ENCODE measurements at places on chromosomes 7 and 10.

DNA sequence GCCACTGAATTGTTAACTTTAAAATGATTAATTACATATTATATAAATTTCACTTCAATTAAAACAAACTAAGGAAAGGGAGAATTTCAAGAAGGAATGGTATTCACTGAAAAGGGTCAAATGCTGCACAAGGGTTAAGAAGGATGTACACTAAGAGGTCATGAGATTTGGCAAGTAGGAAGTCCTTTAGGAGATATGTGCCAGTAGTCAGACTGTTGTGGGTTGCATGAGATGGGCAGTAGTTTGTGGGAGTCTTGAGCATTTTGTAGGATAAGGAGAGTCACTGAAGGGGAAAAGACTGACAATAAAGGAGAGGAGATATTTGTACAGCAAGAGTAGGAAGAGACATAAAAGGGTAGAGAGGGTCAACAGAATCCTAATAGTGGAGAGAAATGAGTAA lies 12.4 kb upstream of the PTPN12 start:
- no peak for DNase-seq

DNA sequence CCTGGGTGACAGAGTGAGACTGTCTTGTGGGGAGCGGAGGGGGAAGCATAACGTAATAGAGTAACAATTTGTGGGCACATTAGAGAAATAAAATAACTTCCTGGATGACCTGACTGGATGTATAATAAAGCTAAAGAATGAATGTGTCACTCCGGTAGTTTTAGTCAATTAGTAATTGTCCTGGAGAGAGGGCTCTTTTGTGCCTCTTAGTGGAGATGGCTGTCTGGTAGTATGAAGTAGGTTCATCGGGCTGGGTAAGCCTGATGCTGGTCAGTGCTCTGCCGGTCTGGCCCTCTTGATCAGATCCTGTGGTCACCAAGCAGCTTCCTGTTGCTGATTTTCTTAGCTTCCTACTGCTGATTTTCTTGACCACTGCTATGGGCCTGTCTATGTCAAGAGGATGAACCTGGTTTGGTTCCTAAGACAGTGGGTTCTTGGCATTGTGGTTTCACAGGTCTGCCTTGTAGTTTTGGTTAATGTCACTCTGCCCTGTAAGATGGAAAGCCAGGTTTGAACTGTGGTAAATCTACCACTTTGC lies 34.1 kb downstream of the ZRANB1 start:
- no peak for DNase-seq

DNA sequence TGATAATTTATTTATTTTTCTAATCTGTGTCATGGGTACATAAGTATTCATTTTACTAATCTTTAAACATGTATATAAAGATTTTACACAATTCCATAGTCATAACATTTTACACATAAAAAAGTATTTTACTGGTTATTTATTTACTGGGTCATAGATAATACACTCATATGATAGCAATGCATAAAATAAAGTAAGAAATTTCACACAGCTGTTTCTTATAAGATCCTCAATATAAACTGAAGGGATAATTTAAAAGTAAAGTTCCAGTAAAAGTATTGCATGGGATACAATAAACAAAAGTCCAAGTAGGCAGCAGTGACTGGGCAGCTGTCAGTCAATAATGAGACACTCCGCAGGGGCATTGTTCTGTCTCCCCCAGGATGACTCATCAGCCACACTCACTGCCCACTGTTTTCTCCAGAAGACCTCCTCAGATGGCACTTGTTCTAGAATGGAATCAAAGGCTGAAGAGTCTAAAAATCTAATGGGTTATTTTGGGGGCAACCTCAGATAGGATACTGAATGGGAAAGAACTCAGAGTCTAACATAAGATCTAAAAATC lies 32.7 kb downstream of the DPY19L1 start:
- DNase-seq = no peak

DNA sequence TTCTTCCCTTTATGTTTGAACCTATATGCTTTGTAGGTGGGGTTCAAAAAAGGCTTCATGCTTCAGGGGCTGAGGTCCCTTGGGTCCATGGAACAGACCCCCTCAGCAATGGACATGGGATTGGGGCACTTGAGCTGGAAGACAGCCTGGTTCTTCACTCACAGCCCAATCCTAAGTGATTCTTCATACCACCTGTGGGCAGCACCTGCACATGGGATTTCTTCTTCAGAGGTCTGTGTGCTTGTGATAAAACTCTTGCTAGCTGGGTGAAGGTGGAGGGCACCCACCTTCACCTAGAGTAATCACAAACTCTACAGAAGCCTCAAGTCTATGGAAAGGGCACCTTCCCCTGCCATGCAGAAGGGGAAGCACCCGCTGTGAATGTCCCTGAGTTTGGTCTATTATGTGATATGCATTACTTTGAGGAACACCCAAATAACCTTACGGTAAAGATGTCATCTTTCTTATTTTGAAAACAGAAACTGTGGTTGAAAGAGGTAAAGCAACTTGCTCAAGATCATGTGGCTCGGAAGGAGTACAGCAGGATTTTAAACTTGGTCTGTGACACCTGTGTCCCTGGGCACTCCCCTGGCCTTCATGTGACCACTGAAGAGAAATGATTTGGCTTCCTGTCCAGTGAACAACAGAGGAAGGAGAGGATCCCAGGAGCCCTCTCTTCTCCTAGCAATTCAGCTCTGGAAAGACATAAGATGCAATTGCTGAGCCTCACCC lies 469.5 kb upstream of the ZMIZ1 start:
- no peak for DNase-seq

DNA sequence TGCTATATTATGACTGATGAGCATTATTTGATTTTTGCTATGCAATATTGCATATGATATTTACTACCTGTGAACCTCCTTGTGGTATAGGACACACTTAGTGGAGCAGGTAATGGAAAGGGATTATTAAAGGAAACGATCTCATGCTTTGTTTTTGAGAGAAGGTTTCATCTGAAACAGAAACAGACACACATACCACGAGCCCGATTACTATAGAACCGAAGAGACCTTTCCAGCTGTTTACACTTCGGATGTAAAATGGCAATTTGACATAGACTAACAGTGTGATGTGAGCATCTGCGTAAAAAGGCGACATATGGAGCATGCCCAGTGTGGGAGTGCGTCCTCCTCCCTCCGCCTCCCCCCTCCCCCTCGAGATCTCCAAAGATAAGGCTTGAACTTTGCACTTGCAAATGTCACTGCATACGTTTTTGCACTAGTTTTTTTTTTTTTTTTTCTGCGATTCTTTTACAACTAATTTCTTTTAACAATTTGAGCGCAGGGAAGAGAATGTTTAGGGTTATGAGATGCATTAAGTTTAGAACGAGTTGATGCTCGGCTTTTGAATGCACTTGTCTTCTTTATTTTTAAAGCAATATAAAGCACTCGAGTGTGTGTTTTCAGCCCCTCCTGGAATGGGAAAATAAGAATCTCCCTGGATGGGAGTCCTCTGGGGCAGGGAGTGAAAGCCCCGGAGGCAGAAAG lies 251.0 kb downstream of the NSUN6 start:
- no peak for DNase-seq

DNA sequence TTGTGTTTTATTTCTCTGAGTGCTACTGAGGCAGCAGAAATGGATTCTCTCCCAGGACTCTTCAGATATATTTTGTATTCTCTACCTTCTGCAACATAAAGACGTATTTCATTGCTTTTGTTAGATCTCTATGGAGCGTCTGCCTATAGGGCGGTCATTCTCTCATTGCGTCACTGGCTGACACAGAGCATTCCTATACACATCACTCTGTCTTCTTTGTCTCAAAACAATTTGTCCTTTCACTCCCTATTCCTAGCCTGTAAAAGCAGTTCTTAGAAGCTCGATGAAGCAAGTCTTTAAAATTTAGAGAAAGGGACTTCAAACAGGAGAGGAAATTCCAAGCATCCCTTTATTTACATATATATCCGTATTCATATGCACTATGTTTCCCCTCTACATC lies 120.6 kb downstream of the CPED1 start:
- no peak for DNase-seq

DNA sequence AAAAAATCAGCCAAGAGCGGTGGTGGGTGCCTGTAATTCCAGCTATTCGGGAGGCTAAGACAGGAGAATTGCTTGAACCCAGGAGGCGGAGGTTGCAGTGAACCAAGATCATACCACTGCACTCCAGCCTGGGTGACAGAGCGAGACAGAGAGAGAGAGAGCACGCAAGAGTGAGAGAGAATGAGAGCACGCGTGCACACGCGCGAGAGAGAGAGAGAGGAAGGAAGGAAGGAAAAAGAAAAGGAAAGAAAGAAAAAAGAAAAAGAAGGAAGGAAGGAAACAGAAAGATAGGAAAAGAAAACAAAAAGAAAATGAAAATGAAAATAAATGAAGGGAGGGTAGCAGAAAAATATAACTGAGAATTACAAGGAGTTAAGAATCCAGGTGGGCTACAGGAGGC lies 82.7 kb downstream of the SVOPL start:
- DNase-seq = no peak

DNA sequence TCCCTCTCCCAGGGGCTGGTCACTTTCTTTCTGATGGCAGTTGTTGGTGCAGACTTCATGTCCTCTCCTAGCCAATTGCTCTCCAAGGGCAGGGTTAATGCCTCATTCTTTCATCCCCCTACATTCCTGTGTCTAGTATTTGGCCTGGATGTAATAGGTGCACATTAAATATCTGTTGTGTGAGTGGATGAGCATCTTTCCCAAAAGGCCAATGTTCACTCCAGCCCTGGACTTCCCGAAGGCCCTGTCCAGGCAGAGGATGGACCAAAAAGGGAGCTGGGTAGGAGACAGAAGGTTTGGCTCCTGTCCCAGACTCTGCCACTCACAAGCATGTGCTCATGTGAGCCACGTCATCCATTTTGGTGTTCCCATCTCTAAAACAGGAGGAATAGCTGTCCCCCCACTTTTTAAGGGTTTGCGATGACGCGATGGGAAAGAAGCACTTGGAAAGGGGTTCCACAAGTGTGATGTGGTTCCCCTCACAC lies 47.5 kb downstream of the RGS10 start:
- no peak for DNase-seq

DNA sequence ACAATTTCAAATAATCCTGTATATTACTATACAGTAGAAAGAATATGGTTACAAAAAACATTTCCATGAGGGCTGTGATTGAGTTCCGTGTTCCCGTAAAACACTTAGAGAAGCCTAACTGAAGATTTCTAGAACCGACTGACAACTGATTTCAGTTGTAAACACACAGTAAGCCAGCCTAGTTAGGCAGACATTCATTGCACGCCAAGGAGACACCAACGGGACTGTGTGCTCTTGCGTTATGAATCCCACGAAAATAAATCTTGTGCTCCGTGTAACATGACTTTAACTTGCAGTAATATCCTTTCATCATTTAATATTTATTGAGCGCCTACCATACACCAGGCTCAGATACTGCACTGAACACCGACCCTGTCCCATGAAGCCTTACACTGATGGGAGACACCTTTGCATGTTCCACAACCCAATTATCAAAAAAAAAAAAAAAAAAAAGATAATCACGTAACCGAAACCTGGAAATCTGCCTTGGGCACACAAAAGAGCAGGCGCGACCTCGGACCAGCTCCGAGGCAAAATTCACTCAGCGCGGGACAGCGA lies 420 bp upstream of the KLHL7 start:
- no peak for DNase-seq

GRCh38 chr7:43869867-43870240 lies 537 bp upstream of the MRPS24 start:
- DNase-seq = no peak

GRCh38 chr7:53111031-53111430 lies 75.6 kb downstream of the POM121L12 start:
- no peak for DNase-seq

GRCh38 chr10:114412907-114413797 lies 8.8 kb upstream of the AFAP1L2 start:
- no peak for DNase-seq

GRCh38 chr7:139423091-139423490 lies 60.4 kb downstream of the KLRG2 start:
- DNase-seq = no peak

DNA sequence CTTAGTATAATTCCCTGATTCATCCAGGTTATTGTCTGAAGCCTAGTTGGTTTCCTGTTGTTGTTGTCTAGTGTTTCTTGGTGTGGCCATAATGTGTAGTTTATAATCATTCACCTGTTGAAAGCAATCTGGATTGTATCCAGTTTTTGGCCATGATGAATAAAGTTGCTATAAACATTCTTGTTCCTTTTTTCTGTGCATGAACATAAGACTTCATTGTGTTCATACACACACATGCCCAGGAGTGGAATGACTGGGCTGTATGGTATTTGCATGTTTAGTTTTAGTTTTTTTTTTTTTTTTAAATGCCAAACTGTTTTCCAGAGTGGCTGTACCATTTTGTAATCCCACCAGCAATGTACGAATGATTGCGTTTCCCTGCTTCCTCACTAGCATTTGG lies 349.8 kb downstream of the SDK1 start:
- no peak for DNase-seq

DNA sequence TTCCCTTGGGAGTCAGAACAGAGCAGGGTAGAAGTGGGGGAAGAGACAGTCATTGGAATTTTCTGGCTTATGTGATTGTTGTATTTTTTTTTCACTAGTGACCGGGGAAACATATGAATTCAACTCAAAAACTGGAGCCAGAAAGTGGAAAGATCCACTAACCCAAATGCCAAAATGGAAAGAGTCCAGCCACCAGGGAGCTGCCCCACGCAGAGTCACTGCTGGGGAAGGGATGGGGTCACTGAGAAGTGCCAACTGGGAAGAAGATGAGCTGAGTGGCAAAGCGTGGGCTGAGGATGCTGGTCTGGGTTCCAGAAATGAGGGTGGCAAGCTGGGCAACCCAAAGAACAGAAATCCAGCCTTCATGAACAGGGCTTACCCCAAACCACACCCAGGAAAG lies 69.2 kb downstream of the CDHR3 start:
- no peak for DNase-seq

DNA sequence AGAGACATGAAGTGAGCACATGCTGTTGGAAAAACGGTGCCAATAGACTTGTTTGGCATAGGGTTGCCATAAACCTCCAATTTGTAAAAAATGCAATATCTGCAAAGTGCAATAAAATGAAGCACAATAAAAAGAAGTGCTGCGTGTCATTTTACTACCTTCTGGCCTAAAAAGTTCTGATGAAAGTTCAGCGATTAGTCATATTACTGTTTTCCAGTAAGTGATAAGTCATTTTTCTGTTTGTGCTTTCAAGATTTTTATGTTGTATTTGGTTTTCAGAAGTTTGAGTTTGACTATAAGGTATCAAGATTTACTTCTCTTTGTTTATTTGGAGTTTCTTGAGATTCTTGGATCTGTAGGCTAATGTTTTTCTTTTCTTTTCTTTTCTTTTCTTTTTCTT lies 16.8 kb downstream of the AOAH start:
- no peak for DNase-seq

- no peak for DNase-seq
Measured at GRCh38 chr7:121572615-121573014, 176.5 kb upstream of the FAM3C start.
